ENCODE measurements at places on chromosomes 3 and 15.

GRCh38 chr3:61117045-61117898, 134.0 kb downstream of the FHIT start:
- DNase-seq: no peak

- DNase-seq: peak; percentile 20
These were observed 7.7 kb downstream of the BCL6 start for GRCh38 chr3:187737368-187738070.

- no peak for DNase-seq
These were observed 1069.8 kb downstream of the IGSF11 start for GRCh38 chr3:117964814-117965213.

- peak; percentile 94 for DNase-seq
These were observed 3.5 kb downstream of the DUSP7 start for GRCh38 chr3:52052831-52053306.

DNA sequence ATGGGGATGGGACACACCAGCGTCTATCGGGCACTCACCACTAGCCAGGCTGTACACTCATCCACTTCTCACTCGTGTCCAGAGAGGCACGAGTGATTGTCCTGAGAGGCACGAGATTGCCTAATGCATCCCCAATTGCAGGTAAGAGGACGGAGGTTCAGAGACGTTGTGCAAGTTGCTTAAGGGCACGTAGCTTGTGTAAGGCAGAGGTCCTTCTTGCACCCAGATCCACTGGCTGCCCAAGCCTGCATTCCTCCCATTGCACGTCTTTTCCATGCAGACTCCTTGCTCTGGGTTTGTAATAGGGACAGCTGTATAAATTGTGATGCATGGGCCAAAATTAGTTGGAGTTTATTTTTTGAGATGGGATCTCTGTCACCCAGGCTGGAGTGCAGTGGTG, 264.3 kb downstream of the PLCL2 start:
- DNase-seq: no peak

DNA sequence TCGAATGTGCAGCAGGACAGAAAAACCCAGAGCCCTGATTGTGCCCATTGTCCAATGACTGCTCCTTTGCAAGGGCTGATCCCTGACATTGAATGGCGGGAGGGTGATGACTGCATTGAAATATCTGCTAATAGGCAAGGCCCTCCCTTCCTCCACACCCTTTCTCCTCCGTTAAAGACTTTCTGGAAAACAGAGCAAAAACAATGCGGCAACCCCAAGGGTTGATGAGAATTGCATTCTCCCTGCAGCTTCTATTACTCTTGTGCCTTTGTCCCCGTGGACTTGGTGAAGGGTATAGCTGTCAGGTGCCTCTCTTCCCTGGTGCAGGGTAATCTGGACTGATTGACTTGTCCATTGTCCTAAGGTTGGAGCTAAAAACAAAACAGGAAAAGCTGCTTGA, 71.8 kb downstream of the THSD4 start:
- DNase-seq: no peak

DNA sequence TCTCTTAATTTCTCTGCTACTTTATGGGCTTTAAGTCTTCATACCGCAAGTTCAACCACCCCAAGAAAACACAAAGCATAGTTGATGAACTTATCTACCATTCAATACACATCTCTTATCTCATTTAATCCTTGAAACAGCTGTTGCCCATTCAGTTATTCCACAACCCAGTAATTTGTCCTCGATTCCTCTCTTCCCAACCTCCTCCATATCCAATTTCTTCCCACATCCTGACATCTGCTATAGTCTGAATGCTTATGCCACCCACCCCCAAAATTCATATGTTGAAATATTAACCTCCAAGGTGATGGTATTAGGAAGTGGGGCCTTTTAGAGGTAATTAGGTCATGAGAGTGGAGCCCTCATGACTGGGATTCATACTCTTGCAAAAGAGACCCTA, 345.4 kb downstream of the ERC2 start:
- DNase-seq: no peak

DNA sequence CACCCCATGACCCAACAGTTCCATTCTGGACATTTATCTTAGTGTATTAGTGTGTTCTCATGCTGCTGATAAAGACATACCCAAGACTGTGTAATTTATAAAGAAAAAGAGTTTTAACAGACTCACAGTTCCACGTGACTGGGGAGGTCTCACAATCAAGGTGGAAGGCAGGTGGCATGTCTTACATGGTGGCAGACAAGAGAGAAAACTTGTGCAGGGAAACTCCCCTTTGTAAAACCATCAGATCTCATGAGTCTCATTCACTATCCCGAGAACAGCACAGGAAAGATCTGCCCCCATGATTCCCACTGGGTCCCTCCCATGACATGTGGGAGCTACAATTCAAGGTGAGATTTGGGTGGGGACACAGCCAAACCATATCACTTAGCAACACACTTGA, 21.6 kb upstream of the GPD1L start:
- no peak for DNase-seq

DNA sequence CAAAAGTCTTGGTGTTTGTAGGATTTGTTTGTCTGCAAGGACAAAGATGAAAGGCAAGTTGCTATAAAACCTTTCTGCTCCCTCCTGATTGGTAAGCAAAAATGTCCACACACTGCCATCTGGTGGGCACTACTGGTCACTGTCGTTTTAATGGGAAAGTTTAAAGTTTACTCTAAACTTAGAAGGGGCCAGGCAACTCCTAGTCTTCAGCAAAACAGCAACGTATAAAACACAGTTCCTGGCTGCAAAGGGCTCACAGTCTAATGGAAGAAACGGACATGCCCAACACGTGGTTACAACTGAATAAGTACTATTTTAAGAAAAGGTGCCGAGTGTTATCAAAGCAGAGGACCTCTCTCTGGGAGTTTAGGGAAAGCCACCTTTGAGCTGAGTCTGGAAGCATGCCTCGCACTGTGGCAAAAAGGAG, 23.7 kb upstream of the TPRG1 start:
- DNase-seq: peak; percentile 57

DNA sequence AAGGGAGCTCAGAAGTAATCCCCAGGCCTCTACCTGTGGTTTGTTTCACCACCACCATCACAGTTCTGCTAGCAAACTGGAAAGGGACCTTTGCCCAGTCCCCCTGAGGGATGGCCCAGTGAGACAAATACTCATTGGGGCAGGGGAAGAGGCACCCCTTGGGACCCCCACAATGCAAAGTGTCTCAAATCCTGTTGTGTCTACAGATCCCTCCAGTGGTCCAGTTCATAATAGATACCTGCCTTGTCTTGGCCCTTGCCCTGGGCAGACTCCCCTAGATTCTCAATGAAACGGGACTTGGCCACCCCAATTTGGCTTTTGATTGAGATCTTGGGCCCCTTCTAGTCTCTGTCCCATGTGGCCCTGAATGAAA, 43.8 kb upstream of the RAB6B start:
- no peak for DNase-seq

DNA sequence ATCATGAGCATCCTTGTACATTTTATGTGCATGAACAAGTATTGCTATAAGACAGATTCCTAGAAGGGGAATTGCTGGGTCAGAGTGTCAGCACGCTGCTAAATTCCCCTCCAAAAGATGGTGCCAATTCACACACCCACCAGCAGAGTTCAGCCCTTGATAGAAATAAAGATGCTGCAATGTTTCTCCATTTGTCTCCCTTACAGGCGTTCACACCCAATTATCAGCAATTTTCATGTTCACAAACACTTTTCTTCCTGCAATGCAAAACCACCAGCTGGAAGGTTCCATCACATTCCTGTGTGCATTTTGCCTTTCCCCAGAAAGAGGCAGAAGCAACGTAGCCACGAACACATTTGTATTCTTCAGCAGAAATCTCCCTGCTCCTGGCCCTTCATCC, 3.3 kb upstream of the TAMM41 start:
- DNase-seq: no peak

DNA sequence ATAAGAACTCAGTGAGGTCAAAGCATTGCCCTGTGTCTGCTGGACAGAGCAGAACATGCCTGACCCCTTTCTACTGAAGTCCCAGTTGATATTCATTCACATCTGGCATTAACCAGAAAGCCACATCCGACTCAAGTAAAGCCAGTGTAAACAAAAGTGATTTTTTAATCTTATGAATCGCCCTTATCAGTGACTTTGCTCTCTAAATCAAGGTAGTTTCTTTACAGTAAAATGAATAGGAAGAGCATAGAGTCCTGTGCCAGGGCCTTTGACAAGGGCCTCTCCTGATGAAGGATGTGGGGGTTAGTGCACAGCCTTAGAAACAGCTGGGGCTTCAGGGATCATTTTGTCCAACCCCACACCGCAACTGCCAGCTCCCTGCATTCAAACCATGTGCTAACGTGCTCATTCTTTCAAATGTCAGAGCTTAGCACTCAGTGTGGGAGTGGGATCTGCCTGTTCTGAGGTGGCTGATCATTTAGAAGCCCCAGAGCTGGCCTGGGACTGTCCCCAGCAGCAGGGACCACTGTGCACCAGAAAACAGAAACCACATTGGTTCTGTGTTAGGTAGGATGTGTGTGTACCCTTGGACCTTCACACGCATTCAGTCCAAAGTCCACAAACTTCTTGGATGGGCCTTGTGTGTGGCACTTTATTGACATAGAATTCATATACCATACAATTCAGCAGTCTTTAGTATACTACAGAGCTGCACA, 55.3 kb downstream of the CCR4 start:
- DNase-seq: no peak

GRCh38 chr3:37527361-37527760, 334.3 kb upstream of the CTDSPL start:
- DNase-seq: no peak

GRCh38 chr3:156795890-156796481, 30.2 kb upstream of the LEKR1 start:
- DNase-seq: no peak

DNA sequence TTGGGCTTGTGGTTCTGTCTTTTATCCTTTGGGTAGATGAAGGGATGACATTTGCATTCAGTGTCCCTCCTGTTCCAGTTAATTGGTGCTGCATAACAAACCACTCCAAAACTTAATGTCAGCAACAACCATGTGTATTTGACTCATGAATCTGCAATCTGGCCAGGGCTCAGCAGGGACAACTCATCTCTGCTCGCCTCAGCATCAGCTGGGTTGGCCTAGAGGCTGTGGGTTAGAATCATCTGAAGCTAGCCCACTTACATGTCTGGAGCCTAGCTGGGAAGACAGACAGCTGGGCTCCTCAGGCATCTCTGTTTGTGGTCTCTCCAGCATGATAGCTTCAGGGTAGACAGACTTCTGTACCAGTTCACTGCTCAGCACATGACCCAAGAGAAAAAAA, 92.0 kb downstream of the TMEM108 start:
- DNase-seq: no peak

GRCh38 chr3:124636863-124637296, 93.4 kb upstream of the UMPS start:
- DNase-seq: no peak

DNA sequence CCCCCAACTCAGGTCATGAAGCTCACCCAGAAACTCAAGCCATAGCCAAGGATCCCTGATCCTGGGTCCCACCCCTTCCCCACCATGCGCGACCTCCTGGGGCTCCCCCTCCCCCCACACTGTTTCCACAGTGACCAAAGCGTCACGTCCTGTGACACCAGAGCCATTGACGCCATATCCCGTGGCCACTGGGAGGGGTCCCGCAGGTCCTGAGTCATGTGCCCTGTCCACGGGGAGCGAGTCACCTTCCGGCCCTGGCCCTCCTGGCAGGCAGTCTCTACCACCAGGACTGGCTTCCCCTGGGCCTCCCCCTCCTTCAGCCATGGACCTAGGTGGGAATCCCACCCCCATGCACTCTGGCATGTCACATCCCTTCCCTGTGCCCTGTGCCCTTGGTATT, 15.6 kb downstream of the SEMA3F start:
- DNase-seq: peak; percentile 62

DNA sequence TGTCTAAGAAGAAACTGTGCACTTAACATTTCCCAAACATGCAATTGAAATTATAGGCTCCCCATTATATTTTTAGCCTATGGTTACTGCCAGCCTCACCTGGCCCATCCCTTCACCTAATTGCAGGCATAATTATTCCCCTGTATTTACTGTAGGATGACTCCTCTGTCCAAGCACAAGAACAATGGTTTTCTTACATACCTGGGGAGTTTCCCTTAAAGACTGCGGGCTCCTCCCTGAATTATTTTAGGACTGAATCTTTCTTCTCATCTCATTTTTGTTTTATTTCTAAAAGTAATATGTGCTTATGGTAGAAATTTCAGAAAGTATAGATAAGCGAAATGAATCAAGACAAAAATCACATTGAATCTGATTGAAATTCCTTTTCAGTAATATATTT, 11.4 kb downstream of the TM4SF1 start:
- no peak for DNase-seq

DNA sequence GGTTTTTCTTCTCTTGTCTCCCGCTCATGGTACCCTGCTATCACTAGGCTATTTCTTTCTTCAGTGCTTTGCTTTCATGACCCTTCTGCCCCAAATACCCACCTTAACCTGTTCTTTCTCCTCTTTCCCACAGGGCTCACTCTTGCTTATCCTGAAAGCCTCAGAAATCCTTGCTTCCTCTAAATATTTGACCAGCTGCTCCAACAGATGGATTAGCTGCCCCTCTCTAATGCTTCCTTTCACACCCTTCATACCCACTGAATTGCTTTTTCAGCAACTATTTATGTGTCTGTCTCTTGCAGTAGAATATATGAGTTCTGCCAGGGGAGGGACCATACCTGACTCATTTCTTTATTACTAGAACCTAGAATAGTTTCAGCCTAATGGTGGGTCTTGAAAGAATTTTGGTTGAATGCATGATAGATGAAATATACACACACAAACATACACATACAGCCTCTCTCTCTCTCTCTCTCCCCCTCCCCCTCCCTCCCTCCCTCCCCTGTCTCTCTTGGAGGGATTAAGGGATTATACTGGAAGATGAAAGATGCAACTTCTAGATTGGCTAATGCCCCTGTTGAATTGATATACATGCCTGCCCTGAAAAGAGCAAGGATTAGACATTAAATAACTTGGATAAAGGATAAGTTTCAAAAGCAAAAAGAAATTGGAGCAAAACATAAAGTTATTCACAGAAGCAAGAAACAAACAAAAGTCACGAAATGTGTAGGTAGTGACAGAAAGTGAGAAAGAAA, 95.0 kb upstream of the GADL1 start:
- DNase-seq: no peak

GRCh38 chr15:91307601-91308000, 207.5 kb downstream of the SV2B start:
- no peak for DNase-seq

DNA sequence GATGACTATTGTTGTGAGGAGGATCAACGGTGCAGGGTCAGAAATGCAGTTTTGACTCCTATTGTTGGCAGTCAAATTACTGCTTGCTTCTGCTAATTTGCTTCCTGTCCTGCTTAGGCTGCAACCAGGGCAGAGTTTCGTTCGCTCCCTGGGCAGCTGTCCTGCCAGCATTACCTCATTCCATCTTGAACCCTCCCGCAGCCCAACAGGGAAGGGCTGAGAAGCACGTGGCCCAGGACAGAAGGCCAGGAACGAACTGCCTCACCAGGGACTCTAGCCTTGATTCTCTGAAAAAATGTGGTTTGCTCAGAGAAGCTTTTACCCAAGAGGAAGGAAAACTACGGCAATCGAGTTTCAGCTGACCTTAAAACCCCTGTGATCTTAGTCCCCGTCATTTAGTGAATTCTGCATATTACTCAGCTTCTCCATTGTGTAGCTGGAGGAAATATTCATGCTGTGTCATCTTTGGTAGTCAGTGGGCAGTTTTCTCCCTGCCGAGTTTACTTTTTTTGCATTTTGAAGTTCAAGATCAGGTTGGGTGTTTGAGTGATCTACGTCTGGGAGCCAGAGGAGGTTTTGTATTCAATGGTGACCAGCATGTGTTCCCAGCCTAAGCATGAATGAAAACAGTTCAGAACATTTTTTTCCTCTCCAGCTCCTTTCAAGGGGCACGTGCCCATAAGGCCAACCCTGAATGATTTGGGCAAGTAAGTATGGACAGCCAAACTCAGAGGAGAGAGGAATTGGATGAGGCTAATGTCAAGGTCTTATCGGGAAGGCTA, 23.0 kb downstream of the TLNRD1 start:
- DNase-seq: peak; percentile 84
